ENCODE measurements at places on chromosomes 6 and 20.

DNA sequence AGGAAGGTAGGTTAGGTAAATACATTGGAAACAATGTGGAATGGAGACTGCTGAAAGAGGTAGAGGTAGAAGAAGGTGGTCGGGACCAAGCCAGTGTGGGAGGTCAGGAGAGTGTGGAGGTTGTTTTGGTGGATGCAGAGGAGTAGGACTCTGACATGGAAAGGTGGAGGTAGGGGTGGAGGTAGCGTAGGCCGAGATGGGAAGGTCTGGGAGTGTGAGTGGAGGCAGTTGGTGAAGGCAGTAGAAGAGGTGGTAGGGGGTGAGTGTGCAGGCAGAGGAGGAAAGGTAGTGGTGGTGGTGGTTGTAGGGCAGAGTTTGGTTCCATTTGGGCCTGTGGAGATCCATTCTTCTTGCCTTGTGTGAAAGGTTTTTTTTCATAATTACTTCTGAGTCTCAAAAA lies 599.6 kb upstream of the FLRT3 start:
- no peak for DNase-seq

GRCh38 chr6:105713474-105714118 lies 310.7 kb upstream of the PREP start:
- DNase-seq = no peak

DNA sequence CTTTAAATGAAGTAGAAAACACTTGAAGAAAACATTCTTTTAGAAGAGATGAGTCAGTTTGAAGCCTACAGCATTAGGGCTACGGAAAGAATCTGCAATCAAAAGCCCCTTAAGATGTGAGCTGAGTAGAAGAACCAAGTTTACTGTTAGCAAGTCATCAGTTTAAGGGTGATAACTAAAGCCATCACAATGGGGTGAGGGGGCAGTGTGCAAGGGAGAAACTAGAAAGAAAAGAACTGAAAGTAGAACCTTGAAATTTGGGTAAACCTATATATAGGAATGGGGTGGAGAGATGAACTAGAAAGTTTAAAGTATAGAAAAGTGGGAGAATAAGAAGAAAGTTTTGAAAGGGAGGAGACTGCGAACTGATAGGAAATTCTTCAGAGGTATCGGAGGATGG lies 212.9 kb downstream of the COL19A1 start:
- no peak for DNase-seq

- no peak for DNase-seq
Measured at GRCh38 chr6:33678932-33679490, 32.5 kb downstream of the UQCC2 start.

DNA sequence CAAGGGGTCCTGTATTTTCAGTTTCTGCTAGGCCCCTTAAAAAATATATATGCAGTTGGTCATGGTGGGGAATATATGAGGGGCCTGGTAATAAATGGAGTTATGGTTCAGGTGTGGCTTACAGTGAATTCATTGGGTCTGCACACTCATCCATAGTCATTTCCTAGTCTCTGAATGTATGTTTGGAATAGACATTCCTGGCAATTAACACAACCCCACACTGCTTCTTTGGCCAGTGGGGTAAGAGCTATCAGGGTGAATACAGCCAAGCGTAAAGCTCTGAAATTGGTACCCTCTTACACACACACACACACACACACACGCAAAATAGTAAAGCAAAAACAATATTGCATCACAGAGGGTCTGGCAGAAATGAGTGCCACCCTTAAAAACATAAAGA lies 56.5 kb downstream of the QRSL1 start:
- DNase-seq = no peak

DNA sequence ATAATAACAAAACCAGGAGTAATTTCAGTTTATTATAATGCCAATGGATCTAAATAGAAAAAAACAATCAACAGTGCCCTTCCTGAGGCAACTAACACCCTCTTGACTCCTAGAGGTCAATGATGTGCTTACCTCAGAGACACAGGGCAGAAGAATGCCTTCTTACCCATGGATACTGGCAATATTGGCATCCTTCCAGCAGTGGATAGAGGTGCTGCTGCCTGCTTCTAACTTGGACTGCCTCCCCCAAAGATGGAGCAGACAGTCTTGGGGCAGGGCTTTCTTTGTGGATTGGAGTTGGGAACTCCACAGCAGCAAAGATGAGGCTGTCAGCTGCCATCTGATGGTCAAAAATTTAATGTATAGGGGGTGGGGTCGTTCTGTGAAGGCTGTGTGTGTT lies 78.7 kb downstream of the AK9 start:
- no peak for DNase-seq

- DNase-seq = no peak
Measured at GRCh38 chr20:41476013-41476441, 109.4 kb upstream of the EMILIN3 start.

GRCh38 chr20:40930561-40930960 lies 98.1 kb upstream of the TOP1 start:
- no peak for DNase-seq

- no peak for DNase-seq
Measured at GRCh38 chr6:116456927-116457326, 4.2 kb upstream of the CALHM6 start.

- no peak for DNase-seq
Measured at GRCh38 chr6:151733680-151734320, 73.7 kb upstream of the ESR1 start.

DNA sequence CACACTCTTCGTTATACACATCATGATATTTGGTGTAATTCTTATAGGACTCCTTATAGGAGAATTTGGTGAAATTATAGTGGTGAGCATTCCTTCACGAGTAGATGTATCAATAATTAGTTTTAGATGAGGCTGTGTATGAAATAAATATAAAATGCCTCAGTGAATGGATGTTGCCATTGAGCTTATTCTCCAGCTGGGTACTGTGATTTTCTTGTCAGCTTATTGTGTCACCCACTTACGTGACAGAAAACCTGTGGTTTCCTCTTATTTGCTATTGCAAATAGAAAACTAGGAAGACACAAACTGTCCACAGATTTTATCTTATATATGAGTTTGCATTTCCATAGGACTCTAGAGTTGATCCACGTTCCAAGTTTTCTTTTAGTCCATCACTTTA lies 439.9 kb upstream of the RNF217 start:
- DNase-seq = no peak

GRCh38 chr20:31664696-31665354 lies 27.1 kb downstream of the COX4I2 start:
- DNase-seq = no peak

Measured in activated naive CD4-positive, alpha-beta T cell (primary cell).